ENCODE measurements at places on chromosomes 7 and 10.

- DNase-seq: no peak
Observed at GRCh38 chr10:87503401-87503800, 1.3 kb upstream of the MINPP1 start.

DNA sequence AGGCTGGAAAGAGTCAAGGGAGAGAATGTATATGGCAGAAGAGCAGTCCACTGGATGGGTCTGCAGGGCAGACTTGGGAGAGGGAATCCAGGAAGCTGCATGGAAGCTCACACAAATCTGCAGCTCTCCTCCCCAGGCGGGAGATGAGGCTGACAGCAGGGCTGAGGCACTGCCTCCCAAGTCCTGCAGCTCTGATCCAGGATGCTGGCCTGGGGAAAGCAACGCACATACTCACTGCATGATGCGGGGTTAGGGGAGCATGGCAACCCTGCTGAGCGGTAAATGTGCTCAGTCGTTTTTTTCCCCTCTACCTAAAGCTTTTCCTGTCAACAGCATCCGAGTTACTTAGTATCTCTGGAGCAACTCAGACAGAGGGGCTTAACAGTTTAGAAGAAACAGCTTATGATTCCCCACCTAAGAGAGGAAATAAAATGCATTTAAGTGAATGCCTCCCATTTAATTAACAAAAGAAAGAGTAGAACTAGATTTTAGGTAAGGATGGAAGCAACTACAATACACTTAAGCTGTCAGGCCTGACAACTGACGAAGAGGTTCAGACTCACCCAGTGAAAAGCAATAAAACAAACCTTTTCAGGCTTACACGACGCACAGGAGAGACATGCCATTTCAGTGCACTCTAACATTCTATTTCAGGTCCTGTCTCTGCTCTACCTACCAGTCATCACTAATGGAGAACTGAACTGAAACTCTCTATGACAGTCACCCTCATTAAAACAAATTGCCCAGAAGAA is 37.0 kb downstream of the CHCHD3 start:
- no peak for DNase-seq

DNA sequence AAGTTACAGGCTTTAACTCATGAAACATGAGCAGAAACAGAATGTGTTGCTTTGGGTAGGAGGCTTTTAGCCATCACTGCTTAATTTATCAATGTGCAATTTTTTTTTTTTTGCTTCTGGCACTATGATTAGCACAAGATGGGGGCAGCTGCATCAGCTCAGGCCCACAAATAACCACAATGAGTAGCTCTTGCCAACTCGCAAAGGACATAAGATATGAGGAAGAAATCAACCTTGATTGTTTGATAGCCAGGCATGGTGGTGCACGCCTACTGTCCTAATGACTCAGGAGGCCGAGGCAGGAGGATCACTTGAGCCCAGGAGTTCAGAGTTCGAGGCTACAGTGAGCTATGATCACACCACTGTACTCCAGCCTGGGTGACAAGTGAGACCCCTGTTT is 12.3 kb downstream of the NOD1 start:
- DNase-seq: no peak

- no peak for DNase-seq
Observed at GRCh38 chr10:48778193-48778857, 93.7 kb downstream of the WDFY4 start.

- no peak for DNase-seq
Observed at GRCh38 chr7:99402854-99403253, 5.5 kb downstream of the PDAP1 start.

DNA sequence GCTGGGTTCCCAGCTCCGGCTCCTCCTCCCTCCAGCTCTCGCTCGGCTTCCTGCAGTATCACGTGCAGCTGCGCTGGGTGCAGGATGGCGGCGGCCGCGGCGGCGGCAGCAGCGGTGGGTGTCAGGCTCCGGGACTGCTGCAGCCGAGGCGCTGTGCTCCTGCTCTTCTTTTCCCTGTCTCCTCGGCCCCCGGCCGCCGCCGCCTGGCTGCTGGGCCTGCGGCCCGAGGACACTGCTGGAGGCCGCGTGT is at the start of gene CNNM1:
Gene CNNM1 (plus strand): TSS at position 53 of the 250 bp plus-strand sequence. CDS start 32 bp downstream, at position 85.
- DNase-seq: no peak

- no peak for DNase-seq
Observed at GRCh38 chr7:29109358-29109757, 37.0 kb downstream of the CPVL start.

DNA sequence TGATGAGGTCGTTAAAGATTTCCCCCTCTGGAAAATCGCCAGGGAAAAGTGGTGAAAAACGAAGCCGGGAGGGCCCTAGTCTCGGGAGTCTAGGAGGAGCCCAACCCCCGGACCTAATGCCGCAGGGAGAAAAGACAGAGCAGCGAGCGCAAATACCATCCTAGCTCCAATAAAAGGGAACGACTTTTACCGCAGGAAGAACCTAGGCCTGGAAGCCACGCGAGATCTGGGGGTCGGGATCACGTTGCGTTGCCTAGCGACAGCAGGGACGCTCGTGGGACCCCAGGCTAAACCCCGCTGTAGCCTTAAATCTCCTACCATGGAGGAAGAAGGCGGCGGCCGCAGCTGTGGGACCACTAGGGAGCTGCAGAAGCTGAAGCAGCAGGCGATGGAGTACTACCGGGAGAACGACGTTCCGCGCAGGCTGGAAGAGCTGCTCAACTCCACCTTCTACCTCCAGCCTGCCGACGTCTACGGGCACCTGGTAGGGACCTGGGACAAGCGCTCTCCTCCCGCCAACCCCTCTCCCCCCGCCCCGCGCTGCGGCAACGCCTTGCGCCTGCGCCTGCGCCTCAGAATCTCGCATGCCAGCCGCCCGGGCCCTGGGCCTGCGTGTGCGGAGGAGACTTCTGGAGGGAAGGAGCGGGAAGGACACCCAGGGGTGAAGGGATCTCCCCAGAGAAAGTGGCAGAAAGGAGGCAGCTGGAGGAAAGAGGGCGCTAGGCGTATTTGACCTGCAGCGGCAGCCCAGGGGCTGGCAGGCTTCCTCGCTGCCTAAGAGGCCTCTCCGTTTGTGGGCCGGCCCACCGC is at the start of gene ENO4:
Gene ENO4 (plus strand): TSS at position 252 of the 810 bp plus-strand sequence. CDS start 68 bp downstream, at position 320.
- no peak for DNase-seq

DNA sequence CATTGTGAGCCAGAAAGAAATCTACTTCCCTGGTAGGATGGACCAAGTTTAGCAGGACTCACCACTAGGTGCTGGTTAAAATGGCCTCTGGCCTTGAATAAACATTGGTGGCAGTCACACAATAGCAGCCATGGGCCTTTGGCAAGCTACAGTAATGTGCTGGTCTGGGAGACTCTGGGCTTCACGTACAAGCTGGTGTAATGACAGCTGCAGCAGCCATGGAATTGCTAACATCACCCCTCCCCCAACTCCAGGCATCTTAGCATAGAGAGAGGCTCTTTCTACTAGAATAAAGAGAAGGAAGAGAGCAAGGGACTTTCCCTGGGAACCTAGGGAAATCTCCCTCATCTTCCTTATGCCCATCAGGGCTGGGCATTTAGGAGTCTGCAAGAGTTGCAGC is 205.1 kb upstream of the SEMA3A start:
- no peak for DNase-seq

DNA sequence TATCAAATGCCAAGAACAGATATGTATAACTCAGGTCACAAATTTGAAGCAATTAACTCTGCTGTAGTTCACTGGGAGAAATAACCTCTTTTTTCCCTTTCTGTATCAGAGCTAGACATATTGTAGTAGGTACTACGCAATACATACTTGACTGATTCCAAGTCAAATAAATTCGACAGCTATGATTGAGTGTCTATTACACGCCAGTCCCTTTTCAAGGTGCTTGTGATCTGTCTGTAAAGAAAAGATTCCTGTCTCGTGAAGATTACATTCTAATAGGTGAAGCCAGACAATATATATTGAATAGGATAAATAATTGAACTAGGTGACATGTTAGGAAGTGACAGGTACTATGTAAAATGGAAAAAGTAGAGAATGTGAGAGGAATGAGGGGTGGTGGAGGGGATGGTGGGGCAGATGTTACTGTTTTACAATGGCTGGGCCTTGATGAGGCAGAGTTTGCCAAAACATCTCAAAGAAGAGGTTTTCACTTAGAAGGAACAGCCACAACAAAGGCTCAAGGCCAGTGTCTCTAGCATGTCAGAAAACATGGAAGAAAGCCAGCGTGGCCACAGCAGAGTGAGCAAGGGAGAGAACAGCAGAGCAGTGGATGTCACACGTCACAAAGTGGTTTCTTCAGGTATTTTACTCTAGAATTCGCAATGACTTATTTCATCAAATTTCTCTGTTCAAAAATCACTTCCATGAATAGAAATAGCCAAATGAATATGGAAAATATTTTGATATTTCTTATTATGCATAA is 282.6 kb upstream of the CACNA2D1 start:
- DNase-seq: no peak
